ENCODE measurements at places on chromosomes 3 and 15.

DNA sequence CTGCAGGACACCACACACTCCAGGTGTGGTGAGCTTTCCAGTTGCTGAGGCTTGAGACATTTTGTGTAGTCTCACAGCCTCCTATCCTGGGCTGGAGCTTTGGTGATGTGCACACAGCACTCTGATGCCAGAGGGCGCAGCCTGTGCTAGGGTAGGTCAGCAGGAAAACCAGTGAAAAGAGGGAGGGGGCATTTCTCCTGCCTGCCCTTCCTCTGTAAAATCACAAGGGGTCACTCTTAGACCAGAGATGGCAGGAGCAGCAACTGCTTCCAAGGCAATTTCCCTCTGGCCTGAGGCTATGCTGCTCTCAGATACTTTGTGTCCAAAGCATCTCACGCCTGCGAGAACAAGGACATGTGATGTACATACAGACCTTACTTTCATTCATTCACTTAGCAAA lies 16.5 kb upstream of the MUSTN1 start:
- DNase-seq, result no peak

GRCh38 chr3:193301433-193301832 lies 60.4 kb downstream of the PLAAT1 start:
- no peak for DNase-seq

DNA sequence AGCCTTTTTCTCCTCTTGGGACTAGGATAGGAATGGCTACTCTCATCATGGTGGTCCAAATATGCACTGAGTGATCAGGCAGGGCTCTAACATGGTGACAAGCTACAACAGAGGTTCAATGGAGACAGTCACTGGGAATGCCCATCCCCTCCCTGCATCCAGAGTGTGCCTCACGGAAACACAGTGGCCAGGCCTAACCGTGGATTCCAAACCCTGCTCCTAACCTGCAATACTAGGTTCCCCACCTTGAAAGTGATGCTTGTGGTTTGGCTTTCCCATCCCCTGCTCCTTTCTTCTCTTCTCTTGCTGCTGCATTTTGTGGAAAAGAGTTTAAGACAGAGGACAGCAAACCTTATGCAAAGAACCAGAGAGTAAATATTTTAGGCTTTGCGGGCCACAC lies 75.0 kb upstream of the ABHD17C start:
- no peak for DNase-seq

GRCh38 chr3:129429602-129430001 lies 1.2 kb upstream of the EFCAB12 start:
- DNase-seq, result no peak

GRCh38 chr15:68776477-68777270 lies 44.0 kb downstream of the ANP32A start:
- DNase-seq, result no peak

DNA sequence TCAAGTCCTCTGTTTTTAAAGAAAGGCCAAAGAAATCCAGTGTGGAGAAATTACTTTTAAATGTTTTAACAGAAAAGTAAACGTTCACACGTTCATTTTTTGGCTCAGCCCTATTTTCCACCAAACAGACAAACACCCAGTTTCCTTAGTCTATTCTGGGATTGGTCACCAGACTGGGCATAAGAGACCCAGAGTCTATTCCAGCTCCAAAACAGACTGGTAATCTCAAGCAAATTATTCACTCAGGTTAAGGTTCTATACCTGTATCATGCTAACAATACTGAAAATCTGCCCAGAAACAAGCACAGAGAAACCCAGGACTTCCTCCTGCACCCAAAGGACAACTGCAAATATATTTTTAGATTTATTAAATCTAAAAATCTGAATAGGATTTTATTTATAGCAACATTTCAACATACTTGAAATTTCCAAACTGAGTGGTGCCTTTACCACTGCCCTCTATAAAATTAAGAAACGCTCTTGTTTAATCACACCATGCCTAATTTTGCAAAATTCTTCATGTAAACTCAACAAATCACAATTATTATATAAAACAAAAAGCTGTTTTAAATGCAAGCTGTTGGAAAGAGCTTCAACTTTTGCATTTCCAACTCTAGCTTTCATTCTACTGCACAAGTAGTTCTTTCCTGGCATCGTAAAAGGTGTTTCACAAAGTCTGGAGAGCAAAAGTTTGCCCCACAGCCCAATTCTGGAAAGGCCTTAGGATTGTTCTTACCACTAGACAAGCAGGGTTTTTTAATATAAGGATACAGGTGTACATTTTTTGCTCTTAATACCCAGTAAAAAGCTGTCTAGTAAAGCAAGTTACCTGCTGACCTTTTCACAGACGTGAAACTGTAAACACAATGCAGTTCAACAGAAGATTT lies 18.7 kb downstream of the ZNF148 start:
- no peak for DNase-seq

GRCh38 chr3:186143250-186143649 lies 34.4 kb upstream of the ETV5 start:
- no peak for DNase-seq

DNA sequence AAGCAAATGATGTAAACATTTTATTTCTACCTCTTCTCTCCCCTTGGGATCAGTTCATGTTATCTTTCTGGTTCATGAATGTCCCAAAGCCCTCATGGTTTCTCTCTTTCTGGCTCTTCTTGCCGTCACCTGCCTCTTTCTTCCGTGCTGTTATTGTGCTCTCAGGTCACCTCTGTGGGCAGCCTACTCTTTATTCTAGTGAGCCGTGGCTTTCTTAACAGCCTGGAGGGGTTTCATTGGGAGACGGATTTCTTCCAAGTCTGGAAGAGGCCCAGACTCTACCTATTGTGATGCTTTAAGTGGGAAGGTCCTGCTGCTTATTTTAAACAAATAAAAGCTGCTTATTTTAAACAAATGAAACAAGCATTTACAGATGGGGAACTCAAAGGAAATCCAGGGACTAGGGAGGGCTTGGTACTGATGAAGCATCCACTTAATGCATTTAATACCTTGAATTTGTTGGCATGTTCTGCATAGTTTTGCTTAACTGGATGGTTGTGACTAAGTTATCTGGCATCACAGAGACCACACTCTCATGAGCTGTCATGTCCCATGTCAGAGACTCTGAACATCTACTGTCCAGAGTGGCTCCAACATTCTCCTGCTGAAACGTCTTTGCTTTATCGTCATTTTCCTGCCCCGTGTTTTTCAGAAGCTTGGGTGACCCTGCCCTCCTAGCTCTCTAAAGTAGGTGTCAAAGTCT lies 443.3 kb downstream of the GABRG3 start:
- DNase-seq, result no peak

DNA sequence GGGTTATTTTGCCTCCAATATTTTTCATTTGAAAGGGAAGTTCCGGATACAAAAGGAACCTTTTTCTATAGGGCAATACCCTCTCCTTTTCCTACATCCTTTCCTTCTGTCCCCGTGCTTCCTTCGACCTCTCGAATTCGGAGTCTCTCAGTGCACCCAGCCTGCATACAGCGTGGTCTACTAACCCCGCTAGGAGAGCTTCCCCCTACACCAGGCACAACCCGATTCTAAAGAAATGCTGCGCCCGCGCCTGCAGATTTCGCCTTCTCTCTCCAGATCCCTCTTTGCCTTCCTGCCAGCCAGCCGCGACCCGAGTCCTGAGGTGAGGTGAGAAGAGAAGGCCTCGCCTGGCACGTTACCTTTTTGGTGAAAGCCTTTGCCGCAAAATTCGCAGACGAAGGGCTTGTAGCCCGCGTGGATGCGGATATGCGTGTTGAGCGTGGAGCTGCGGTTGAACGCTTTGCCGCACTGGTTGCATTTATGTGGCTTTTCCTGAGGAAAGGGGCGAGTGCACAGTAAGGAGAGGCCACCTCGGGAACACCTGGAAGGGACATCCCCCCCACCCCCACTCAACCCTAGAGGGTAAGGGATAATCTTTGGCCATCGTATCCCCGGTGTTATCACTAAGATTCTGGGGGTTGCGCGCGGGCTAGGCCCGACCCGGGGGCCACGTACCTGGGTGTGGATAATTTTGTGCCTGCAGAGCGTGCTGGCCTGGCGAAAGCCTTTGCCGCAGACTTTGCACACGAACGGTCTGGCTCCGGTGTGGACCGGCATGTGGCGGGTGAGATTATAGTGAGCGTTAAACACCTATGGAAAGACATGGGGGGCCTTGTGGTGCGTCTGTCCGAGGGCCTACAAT lies 2.3 kb downstream of the FEZF2 start:
- no peak for DNase-seq

GRCh38 chr3:144294659-144295538 lies 323.3 kb downstream of the DIPK2A start:
- no peak for DNase-seq

- DNase-seq, result no peak
Observed at GRCh38 chr3:47527952-47528725, 14.6 kb upstream of the ELP6 start.

DNA sequence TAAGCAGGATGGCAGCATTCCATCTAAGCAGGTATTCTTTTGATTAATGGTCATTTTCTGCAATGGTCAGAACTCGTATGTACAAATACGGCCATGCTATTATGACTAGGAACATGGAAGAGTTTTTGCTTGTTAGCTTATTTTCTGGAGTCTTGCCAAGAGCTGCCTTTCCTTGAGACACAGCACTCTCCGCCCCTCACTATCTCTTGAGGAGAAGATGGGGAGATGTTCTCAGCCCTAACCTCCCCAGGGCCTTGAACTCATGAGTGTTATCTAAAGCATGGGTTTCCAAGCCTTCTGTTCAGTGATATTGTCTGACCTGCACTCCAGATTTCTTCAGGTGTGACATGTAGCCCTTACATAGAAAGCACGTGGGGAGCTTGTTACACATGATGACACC lies 65.9 kb upstream of the ACTC1 start:
- no peak for DNase-seq

GRCh38 chr3:54122324-54123002 lies at the start of gene CACNA2D3:
Gene CACNA2D3 (plus strand): TSS chr3:54122552.
- peak; percentile 42 for DNase-seq

DNA sequence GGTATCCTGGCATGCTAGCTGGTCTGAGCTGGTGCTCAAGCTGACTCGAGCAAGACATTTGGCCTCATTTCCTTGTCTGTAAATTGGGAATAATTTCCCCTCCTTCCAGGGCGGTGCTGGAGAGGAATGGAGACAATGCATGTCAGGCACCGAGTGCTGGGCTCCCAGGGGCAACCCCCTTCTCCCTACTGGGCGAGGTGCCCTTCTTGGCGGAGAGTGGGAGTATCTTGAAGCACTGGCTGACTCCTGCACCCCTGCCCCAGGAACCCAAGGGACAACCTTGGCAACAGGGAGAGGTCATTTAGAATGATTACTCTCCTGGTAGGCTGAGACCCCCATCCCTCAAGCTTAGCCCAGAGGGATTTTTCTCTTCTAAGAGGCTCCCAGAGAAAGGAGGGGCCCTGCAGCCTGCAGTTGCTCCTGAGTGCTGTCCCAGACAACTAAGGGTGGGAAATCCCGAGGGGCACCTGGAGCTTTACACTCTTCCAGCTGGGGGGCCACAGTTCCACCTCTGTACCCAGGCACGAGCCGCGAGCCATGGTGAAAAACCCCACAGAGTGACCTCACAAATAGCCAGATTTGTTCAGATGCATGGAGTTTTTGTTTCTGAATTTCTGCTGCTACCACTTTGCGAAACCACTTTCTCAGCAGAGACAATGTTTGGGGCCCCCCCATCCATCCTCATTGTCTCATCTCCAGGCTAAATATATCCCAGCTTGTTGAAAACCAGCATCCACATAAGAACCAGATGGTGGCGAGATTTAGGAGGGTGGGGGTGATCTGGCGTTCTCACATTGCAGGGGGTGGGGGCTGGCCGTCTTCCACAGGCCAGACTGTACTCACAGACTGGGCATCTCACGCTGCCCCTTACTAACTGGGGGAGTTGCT lies 44.8 kb downstream of the ABTB1 start:
- no peak for DNase-seq

DNA sequence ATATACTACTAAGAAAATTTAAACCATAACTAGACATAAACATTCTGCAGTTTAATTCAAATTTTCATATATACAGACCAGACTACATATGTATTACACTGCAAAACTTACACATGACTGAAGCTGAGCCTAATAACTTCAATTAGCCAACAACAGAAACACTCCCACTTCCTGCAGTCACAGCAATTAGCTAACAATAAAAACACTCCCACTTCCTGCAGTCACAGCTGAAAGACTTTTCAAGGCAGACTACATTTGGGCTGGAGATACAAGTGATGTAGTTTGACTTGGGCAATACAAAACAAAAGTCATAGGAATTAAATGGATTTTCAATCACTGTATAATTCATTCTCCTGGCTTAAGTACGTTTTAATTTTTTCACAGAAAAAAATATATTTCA lies 10.3 kb downstream of the TM2D3 start:
- no peak for DNase-seq

DNA sequence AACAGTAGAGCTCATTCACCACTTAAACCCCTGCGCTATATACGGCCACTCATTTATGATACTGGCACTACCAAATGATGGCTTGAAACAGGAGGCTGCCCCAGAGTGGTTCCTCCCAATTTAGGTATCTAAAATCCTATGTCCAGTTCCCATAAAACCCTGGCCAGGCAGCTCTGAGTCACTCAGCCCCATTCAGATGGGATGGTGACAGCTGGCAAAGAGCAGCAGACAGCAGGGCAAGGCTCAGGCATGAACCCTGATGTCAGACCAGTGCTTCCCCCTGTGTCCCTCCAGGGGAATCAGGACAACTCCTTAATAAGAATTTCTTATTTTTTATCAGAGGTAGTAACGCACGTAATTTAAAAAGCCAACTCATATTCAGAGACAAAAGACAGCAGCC lies 77.2 kb upstream of the RNU6-1 start:
- no peak for DNase-seq

- no peak for DNase-seq
Observed at GRCh38 chr15:41690636-41691035, 30.4 kb downstream of the MGA start.

GRCh38 chr3:133197619-133198018 lies 159.4 kb downstream of the TMEM108 start:
- DNase-seq, result no peak

DNA sequence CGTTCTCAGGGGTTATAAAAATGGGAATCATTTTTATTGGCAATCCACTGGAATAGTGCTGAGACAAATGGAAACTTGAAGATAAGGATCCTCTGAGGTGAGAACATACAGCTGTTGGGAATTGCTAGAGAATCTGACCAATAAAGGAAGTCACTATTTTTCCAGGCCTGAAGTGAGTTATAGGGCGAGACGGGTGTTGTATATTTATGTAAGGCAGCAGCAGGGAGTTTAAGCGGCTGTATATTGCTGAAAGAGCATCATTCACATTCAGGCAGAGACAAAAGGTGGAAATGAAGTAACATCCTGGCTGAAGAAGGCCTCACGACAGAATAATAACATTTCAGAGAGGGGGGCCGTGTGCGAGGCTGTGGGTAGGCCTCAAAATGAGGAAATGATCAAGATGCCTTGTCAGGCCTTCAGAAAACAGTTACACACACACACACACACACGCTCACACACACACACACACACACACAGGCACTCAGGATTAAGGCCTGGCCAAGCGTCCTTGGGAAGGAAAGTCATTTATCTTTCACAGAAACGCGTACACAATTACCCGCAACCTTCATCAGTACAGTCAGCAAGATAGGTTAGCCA lies 964.9 kb upstream of the NR2F2 start:
- no peak for DNase-seq

DNA sequence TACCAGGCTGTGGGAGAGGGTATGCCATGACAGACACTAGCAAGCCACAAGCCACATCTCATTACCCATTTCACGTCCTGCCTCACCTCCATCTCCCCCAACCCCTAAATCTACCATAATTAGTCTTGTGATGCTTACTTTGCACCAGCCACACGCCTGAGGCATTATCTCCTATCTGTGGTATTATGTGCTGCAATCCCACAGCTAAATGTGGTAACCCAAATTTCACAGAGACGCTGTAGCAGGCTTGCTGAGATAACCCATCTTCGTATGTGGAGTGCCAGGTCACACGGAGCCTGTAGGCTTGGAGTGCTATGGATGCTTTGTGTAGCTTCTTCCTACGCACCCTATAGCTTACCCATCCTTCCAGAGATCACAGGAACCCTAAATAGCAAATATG lies 256.7 kb upstream of the KCNH8 start:
- DNase-seq, result no peak
